ENCODE measurements at places on chromosomes 12 and 14.

DNA sequence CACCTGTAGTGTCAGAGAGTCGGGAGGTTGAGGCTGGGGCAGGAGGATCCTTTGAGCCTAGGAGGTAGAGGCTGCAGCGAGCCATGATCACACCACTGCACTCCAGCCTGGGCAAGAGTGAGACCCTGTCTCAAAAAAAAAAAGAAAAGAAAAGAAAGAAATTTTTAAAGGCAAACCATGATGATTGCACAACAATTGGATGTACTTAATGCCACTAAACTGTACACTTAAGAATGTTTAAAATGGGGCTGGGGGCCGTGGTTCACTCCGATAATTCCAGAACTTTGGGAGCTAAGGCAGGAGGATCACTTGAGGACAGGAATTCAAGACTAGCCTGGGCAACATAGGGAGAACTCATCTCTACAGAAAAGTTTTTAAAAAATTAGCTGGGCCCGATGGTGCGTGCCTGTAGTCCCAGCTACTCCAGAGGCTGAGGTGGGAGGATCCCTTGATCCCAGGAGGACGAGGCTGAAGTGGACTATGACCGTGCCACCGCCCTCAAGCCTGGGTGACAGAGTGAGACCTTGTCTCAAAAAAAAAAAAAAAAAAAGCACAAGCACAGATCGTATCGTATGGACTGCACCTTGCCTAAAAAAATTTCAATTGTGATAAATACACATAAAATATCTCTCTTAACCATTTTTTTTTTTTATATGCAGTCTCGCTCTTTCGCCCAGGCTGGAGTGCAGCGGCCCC is 32.7 kb downstream of the JAG2 start:
- no peak for DNase-seq

- DNase-seq = no peak
Observed at GRCh38 chr14:65351493-65352194, 60.9 kb upstream of the FUT8 start.

DNA sequence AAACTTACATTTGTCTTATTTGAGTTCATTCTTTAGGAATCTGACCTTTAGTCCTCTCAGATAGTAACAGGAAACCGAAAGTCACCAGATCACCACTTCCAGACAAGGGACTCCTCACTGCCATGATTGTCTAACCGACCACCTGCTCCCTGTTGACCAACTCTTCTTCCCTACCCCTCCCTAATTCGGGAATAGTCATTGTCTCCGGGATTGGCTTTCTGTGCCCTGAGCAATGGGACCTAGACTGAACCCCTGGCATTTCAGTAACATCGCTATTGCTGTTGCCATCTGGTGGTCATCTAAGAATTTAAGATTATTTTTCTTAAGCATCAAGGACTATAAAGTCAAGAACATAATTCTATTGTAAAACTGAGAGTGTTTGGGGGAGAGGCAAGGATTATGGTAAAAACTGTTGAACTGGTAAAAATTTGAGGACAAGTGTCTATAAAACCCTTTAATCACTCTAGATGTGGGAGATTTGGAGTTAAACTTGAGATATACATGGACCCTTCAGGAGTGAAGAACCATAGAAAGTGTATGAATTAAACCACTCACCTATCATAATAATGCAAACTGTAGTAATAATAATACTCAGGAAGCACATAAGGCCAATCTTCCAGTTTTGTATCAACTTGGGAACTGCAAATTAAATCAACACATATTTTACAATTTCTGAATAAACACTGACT is 6.3 kb downstream of the CLEC2A start:
- no peak for DNase-seq

- no peak for DNase-seq
Observed at GRCh38 chr14:70901269-70901668, 6.0 kb upstream of the PCNX1 start.

DNA sequence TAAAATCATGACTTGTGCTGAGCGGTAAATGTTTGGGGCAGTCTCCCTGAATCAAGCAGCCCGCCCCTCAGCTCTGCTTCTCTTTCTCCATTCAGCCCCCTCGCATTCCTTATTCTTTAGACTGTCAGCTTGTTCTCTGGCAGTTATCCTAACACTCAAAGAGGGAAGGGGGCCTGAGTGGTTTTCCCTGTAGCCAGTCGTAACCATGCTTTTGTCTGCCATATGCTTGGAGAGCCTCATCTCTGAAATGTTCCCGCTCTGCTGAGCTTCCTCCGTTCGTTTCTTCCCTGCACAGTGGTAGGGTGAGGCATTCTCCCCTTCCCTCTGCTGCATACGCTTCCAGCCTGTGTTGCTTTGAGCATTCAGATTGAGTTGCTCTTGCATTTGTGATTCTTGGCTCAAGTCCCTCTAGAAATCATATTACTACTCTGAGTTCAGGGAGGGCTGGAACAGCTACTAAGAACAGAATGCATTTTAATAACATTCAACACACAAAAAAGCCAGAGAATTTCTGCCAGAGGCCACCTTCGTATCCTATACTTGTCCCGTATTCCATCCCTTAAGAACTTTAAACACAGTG is 119.7 kb downstream of the FBXL14 start:
- DNase-seq = no peak
